ENCODE measurements at places on chromosomes 4 and X.

GRCh38 chr4:154586296-154587033 is 4.1 kb downstream of the FGA start:
- no peak for DNase-seq

DNA sequence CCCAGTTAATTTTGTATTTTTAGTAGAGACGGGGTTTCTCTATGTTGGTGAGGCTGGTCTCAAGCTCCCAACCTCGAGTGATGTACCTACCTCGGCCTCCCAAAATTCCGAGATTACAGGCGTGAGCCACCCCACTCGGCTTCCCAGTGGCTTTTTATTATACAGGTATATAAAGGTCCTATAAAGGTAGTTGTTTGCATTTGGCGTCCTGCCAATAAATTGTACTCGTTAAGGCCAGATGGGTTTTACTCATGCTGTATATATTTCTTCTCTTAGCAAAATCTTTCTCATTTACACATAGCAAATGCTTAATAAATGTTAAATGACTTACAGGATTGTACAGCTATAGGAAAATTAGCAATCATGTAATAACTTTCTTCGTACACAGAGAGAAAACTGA is 6.9 kb downstream of the SHROOM3 start:
- DNase-seq = no peak

DNA sequence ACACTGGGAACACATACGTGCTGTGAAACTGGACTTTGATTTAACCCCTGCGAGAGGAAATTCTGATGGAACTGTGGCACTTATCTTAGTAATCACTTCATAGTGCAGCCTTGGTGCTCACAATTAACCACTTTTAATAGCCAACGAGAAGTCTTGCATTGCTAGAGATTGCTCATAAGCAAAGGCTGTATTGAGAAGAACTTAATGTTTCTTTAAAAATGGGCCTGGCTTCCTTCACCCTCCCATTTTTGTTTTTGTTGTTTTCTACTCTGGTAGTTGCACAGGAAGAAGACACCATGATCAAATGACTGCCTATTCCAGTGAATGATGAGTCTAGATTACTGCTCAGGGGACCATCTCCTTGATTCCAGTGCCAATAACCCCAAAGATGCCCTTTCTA is 52.5 kb upstream of the NKAP start:
- DNase-seq = no peak

GRCh38 chr4:43369036-43369594 is 476.6 kb downstream of the GRXCR1 start:
- DNase-seq = no peak

- DNase-seq = no peak
These were observed 312.8 kb upstream of the SMIM31 start for GRCh38 chr4:164441109-164441508.

GRCh38 chr4:102832667-102833066 is 5.3 kb upstream of the UBE2D3 start:
- DNase-seq = no peak

Measured in CD4-positive, alpha-beta T cell treated with Interleukin-17A for 1 hour (primary cell).